ENCODE measurements at places on chromosomes 3 and 15. TPM values are rescaled to one million over a fixed set of nuclear protein-coding genes. Genes with fewer than 3 reads are reported as not detected.

DNA sequence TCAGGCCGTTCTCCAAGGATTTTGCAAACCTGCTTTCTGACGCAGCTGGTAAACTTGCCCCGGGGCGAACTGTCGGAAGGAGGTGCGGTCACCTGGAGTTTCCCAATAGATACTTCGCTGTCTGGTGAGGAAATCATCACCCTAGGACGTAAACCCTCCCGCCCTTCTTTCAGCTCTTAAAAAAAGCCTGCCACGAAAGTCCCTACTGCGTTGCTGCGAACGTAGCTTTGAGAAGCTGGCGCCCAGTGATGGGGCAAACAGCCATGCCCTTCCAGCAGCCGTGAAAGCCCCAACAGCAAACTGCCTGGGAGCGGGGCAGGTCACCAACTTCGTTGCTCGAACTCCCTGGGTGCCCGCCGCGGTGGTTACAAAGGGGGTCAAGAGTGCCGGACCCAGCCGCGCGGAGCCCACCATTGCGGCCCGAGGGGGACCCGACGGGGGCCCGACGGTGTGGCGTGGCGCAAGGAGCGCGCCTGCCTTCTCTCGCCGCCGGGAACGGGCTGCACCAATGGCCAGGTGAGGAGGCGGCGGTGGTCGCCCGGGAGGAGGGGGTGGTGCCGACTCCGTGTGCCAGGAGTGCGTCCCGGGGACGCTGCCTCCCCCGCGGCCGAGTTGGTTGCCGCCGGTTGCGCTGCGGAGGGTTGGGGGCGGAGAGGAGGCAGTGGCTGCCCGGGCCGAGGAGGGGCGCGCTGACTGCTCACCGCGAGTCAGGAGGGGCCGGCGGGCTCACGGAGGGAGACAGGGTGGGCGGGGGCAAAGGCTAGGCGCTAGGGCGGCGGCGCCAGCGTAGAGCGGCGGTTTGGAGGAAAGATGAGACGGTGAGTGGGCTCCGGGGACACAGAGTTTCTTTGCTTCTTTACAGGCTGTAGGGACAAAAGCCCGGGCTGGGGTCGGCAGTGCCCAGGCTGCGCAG lies at the start of gene PHLDB2:
Gene PHLDB2 (plus strand): TSS at position 205 of the 913 bp plus-strand sequence. CDS start 24,813 bp downstream, outside the sequence.
- DNase-seq = peak; percentile 20

- DNase-seq = no peak
Observed at GRCh38 chr3:15645740-15646501, 44.4 kb downstream of the BTD start.

- DNase-seq = no peak
Observed at GRCh38 chr3:26637698-26638097, 15.1 kb downstream of the LRRC3B start.

DNA sequence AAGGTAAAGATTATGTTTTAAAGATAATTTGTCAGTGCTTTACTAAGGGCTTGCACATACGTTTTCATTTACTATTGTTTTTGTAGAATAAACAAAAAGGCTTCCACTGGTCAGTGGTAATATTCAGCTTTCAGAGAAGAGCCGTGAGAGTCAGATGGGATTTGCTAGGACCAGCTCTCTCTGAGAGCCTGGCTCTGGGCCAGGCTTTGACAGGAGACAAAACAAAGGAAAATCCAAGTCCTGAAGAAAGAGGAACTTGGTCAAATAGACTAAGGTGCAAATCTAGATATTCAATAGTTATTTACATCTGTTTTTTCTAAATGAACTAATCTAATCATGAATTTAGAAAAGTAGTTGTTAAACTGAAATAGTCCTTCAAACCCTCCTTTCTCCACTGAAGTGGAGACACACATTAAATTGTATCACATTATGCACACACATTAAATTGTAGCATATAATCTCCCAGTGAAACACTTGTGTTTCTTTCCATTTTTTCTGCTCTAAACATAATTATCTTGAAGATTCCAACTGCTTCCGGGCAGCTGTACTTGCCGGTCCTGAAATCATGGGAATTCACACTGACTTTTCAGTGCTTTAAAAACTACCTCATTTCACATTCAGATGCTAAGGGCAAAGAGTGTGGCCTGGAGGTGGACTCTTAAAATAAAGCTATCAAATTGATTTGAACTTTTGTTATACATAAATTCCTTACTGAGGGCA lies 55.1 kb upstream of the FILIP1L start:
- DNase-seq = no peak

TLR9 gene
- not detected for total RNA-seq

CLDN16 gene
- total RNA-seq = not detected
